Stimulated activated CD8-positive, alpha-beta memory T cell treated with anti-CD3 and anti-CD28 coated beads, Interleukin-2, amount 100 ng/mL, for 1 hour (primary cell): ENCODE measurements at places on chromosomes 16 and 17.

GRCh38 chr17:40399185-40399584, 18.5 kb downstream of the TOP2A start:
- no peak for DNase-seq

- DNase-seq, result no peak
Observed at GRCh38 chr17:60355663-60356594, 36.0 kb downstream of the USP32 start.

DNA sequence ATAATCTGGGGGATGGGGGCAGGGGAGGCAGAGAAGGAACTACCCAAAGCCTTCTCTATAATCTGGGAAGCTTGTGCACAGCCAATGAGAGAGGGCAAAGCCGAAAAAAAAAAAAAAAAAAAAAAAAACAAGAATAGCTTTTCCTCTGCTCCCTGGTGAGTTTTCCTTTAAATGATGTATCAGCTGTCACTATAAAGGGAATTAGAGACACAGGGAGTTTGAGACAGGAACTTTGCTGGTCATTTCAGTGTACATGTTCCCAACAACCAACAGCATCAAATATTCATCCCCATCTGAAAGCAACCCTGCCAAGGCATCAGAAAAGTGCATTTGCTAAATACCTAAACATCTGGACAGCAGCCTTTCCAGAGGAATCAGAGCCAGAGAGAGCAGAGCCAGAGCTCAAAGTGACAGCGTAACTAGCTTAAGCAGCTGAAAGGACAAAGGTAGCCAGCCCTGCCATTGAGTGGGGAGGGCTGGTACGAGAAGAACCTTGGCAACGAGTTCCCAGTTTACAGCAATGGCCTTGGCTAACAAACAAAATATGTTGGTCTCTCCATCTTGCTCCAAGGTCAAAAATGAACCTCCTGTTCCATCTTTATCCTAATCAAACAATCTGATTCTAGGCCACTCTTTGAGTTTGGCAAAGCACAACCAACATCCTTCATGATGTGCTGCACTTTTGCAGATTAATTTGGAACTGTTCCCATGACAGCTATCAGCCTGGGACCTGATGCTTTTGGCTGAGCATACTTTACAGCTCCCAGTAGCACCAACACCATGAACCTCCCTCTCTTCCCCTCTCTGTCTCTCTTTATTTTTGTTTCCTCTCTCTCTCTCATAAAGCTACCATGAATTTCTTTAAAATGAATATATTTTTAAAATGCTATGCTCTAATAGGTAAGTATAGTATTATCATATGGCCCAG, 143.7 kb upstream of the GNAO1 start:
- DNase-seq, result no peak

DNA sequence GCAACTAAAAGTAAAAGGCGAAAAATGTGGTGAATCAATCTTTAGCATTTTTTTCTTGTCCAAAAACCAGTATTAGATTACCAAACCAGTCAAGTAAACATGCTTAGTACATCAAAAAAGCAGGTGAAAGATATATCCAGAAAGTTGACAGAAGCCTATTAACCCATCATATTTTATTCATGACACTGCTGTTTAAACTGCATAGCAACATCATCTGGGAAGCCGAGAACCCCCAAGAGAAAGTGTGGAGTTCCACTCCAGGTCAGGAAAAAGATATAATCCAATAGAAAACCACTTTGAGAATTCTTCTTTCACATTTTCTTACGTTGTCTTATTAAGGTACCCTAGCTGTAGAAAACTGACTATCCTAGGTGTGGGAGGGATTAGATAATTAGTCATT, 466.8 kb upstream of the CDH8 start:
- no peak for DNase-seq

DNA sequence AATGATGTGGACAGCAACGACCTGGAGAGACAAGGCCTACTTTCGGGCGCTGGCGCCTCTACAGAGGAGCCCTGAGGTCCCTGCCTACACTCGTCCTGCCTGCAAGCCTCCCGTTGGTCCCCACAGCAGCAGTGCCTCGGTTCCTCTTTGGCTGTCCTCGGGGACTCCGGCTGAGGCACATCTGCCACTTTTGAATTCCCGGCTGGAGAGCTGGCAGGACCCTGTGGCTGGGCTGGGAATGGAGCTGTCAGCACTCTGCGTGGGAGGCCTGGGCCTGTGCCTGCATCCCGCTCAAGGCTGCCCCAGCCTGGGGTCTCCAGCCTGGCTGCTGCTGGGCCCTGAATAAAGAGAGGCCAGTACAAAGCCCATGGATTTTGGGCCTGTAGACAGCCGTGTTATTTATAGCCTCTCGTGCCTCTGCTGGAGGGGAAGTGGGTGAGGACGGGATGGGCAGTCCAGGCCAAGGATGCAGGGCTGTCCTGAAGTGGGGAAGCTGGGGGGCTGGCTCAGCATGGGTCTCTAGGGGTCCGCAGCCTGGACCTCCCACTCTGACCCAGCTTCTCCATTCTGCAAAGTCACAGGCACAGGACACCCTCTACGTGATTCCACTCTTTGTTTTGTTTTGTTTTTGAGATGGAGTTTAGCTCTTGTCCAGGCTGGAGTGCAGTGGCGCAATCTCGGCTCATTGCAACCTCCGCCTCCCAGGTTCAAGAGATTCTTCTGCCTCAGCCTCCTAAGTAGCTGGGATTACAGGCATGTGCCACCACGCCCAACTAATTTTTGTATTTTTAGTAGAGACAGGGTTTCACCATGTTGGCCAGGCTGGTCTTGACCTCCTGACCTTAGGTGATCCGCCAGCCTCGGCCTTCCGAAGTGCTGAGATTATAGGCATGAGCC, 10.6 kb upstream of the SPNS2 start:
- DNase-seq, result no peak

GRCh38 chr16:72873044-72873443, 174.9 kb downstream of the ZFHX3 start:
- no peak for DNase-seq

GRCh38 chr17:19567216-19568015, 33.8 kb downstream of the SLC47A1 start:
- DNase-seq, result no peak

DNA sequence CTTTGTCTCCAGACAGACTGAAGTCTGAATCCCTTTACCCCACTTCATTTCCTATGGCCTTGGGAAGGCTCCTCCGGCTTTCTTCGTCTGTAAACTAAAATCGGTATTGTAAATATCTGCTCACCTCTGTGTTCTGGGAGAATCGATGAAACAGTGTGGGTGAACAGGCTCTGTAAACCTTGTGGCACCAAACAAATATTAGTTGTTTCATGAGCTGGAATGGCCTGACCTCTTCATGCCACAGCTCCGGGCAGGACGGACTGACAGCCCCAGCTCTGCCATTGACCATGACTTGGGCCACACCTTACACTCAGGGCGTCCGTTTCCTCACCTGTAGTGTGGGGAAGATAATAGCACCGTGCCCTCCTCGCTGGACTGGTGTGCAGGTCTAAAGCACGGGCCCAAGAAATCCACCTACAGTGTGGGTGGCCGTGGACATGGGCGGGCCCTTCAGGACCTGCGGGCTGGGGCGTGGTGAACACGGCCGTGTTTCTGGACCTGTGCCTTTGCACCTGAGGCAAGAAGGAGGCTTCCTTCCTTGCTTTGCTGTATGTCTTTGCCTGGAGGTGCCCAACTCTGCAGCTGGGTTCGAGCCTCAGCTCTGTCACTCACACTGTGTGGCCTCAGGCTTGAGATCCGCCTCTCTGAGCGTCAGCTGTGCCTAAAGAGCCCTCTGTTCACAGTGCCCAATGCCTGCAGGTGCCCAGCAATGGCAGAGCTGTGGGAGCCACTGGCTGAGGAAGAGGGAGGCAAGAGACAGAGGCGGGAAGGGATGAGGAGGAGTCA, 6.1 kb upstream of the OSGIN1 start:
- no peak for DNase-seq

- DNase-seq, result no peak
Observed at GRCh38 chr16:87945351-87946042, 5.7 kb upstream of the BANP start.

DNA sequence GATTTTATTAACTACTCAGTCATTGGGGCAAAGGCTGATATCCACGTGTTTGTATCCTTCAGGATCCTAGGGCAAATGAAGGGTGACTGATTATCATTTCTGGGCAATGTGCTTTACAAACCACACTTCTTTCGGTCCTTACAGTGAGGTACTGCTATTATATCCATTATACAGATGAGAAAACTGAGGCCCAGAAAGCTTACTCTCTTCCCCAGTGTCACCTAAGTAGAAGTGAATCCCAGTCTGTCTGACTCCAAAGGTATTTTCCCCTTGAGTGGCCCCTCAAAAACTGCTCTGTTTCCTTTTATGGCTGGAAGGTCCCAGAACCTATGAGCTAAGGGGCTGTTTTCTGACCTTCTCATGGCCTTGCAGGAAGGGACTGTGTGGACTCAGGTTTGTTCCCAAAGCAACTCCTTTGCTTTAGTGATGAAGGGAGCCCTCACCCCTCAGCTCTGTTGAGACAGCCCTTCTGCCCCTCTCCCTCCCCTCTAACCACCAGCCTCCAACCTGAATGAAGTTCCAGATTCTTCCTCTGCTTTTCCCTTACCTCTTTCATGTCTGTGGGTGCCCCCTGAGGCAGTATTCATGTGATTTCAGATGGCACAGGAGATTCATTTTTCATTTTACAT, 27.4 kb upstream of the ADGRG1 start:
- DNase-seq, result no peak

DNA sequence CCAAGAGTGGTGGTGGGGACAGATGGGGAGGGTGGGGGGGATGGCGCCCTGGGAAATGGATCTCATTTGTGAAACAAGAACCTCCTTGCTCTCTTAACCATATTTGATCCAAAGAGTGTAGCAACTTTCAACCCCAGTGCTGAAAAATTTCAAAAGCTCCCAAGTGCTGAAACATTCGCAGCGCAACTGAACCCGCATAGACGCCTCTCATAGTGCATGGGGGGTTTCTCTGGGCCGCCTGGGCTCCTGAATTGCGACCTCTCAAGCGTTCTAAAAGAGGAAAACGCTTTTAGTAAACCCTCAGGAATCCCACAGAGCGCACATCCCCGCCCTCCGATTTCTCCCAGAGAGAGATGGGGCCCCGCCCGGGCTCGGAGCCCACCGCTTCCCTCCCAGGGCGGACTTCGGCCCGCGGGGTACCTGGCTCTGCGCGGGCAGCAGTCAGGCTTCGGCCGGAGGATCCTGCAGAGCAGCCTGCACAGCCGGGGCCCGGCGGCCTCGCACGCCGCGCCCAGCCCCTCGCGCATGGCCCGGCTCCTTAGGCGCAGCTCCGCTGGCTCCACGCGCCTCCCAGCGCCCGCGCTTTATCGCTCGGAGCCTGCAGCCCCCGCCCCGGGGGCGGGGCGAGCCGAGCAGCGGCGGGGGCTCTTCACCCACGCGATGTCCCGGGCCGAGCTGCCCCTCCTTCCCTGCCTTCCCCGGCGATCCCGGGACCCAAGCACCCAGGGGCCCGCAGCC, 7.0 kb downstream of the NOS2 start:
- no peak for DNase-seq

GRCh38 chr17:15999974-16000827, 577 bp downstream of the TTC19 start:
- DNase-seq, result no peak

- DNase-seq, result no peak
Observed at GRCh38 chr17:19242323-19242722, 5.2 kb downstream of the EPN2 start.

DNA sequence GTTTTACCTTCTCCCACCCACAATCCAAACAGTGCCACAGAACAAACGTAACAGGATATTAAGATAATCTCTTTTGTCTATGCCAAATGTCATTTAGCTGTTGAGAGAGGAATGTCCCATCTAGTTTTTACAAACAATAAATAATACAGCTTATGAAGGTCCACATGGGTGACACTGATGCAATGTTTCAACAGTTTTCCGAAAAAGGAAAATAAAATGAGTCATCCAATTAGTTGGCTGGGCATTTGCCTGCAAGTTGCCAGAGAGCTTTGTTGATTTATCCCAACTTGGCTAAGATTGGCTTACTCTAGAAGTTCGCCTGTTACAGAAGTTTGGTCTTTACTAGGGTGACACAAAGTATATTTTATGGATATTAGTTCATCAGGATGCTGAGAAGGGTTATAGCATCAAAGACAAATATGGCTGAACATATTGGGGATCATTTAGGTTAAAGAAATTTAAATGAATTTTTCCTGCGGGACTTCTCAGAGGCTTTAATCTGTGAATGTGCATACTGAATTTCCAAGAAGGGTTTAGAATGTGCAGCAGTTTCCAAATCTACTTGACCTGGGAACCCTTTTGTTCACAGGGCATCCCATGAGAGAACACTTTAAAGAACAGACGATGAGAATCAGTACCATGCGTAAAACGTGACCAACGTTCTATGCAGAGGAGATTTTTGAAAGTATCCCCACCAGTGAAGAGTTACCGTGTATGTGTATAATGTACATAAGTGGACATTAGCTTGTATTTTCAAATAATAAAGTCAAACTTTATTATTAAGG, 73.1 kb downstream of the CDH13 start:
- no peak for DNase-seq

GRCh38 chr17:35666967-35667532, 64.4 kb upstream of the RASL10B start:
- no peak for DNase-seq

DNA sequence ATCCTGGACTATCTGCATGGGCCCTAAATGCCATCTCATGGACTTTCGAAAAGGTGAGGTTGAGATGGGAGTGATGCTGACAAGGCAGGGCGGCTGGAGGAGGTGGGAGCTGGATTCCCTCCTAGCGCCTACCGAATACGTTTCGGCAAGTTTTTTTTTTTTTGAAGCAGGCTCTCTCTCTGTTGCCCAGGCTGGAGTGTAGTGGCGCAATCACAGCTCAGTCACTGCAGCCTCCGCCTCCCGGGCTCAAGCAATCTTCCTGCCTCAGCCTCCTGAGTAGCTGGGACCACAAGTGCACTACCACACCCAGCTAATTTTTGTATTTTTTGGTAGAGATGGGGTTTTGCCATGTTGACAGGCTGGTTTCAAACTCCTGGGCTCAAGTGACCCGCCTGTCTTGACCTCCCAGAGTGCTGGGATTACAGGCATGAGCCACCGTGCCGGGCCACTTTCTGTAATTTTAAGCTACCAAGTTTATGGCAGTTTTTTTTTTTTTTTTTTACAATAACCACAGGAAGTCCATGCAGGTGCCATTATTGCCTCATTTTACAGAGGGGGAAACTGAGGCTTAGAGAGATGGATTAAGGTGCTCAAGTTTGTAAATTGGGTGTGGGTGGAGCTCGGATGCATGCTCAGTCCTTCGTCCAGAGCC, 246.4 kb downstream of the PRKCA start:
- DNase-seq, result no peak

GRCh38 chr16:9458816-9459215, 367.4 kb downstream of the HAPSTR1 start:
- no peak for DNase-seq

GRCh38 chr16:50297301-50298074, 31.1 kb downstream of the ADCY7 start:
- no peak for DNase-seq

GRCh38 chr16:11151885-11152629, 103.9 kb downstream of the SOCS1 start:
- no peak for DNase-seq

DNA sequence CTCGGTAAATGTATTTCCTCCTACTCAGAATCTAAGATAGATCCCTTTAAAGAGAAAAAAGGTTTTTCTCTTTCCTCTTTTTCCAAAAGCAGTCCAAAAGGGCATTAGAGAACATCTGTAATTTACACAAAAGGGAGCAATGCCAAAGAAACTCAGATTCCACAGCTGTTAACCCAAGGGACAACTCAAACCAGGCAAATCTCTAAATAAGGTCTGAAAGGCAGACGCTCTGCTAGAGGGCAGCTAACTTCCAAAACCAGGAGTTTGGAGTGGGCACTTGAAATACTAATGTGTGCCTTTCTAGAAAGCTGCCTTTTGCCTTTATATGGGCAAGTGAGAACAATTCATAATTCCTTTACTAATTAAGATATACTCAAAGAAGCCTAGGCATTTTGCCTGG, 435.7 kb downstream of the ZFHX3 start:
- DNase-seq, result no peak
